ENCODE measurements at places on chromosomes 4 and X.

DNA sequence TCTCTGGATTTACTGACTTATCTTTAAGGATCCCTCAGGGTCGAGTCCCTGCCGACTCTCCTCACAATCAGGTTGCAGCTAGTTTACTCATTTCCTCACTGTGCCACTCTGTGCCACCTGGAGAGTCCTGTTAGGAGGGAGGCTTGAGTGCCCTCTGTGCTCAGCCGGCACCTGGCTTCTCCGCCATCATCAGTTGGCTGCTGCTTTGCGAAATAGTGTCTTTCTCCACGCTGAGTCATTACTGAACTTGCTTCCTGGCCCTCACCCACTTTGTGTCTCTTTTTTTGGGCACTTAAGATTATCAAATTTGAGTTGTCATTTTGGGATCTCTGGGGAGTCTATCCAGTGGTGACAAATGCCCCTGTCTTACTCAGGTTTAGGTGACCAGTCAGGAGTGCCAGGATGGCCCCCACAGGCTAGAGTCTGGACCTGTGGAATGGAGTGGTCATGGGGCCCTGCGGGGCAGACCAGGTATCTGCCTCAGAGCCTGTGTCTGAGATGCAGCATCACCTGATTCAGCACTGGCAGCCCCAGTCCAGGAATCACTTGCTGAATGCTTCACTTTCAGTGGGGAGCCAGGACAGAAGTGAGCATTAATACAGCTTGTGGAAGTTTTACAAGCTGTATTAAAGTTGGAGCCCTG, 37.7 kb downstream of the JADE1 start:
- DNase-seq, result no peak

DNA sequence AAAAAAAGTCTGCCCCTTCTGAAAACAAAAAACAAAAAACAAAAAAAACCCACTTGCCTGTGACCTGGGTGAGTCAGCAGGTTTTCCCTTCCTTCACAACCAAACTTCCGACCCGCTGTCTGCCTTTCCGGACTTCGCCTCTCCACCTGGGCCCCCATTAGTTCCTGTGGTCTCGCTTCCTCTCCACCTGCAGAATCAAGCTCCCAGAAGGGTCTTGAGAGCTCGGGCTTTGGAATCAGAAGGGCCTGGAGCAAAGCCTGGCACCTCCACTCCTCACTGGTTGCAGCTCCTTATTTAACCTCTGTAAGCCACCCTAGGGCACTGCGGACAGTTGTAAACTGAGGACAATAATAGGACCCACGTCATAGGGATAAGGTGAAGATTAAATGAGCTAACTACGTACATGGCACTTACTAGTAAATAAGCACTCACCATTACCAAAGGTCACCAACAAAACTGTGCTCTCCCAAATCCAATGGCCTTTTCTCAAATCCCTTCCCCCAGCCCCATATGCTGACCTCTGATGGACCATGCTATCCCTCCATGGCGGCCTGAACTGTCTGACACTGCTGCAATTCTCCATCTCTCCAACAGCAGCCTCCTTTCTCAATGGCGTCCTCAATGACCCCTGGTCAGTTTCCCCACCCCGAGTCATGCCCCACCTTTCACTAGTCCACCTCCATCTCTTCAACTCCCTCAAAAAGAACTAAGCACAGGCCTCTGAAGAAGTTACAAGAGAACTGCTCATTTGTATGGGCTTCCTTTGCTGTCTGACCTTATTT, 64.2 kb downstream of the IRF2 start:
- no peak for DNase-seq

GRCh38 chr4:26204911-26205370, 115.9 kb upstream of the RBPJ start:
- no peak for DNase-seq

DNA sequence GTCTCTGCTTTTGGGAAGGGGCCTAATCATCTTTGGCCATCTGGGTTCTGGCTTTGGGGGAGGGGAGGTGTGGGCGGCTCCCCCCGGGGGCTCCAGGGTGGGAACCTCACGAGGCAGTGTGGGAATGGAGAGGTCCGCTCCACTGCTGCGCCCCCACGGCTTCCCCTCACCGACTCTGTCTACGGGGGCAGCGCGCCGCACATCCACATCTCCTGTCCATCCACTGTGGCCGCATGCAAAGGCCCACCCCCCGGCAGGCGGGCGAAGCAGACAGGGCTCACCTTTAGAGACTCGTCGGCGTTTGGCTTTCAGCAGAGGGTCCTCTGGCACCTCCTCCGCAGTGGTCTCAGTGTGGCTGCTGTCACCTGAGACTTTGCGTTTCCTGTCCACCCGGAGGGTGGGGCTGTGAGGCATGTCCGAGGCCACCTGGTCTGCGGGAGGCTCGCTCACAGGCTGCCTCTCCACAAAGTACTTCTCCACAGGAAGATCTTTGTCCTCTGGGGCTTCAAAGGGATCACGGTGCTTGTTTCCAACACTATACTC, 33.6 kb downstream of the BCOR start:
- no peak for DNase-seq

DNA sequence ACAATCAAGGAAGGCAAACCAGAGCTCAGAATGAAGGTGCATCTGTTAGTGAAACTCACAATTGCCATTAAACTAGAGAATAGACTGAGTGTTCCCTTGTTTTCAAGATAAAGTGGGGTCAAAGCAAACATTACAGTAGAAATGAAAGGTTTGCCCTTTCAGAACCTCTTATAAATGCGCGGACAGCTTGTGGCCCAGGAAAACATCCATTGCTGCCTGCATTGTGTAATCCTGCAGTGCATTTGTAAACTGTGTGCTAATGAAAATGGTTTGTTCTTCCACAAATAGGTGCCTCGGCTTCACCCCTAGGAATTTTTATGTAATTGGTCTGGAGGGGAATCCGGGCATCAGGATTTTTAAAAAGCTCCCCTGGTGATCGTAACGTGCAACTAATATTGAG, 62.8 kb downstream of the SNX25 start:
- no peak for DNase-seq

GRCh38 chrX:137172317-137172948, 138.6 kb upstream of the GPR101 start:
- DNase-seq, result no peak

- no peak for DNase-seq
Measured at GRCh38 chrX:97234471-97235081, 350.9 kb downstream of the RPA4 start.

GRCh38 chr4:77153006-77153405, 4.0 kb upstream of the CCNG2 start:
- DNase-seq, result peak; percentile 31

DNA sequence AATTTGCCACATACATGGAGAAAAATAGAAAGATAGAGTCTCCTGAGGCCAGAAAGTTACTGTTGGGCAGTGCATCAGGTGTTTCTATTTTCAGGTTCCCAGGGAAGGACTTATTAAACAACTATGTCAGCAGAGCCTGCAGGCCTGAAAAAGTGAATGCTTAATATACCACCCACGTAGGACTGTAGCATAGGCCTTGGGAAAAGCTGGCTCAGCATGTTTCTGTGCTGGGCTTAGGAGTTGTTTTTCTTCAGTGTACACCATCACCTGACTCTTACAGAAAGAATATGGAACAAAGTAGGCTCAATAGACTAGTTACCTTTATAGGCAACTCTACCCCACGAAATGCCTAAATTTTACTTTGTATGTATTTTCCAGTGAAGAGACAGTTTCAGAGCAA, 1385.9 kb downstream of the FAM133A start:
- DNase-seq, result no peak
